ENCODE measurements at places on chromosomes 16 and 17.

DNA sequence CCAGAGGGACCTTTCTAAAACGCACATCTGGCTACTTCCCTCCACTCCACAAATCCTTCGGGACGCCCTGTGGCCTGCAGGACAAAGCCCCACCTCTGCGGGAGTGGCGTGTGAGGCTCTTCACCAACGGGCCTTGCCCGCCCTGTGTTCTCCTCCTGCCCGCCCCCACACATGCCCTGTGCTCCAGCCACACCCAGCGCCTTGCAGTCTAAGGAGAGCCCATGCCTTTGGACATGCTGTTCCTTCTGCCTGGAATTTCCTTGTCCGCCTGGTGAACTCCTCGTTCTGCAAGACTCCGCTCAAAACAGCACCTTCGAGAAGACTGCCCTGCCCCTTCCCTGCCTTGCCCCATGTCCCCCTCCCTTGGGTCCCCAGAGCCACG lies 7.4 kb downstream of the ELOB start:
- DNase-seq, result no peak

- DNase-seq, result no peak
Measured at GRCh38 chr16:80063713-80064069, 463.2 kb upstream of the MAF start.

DNA sequence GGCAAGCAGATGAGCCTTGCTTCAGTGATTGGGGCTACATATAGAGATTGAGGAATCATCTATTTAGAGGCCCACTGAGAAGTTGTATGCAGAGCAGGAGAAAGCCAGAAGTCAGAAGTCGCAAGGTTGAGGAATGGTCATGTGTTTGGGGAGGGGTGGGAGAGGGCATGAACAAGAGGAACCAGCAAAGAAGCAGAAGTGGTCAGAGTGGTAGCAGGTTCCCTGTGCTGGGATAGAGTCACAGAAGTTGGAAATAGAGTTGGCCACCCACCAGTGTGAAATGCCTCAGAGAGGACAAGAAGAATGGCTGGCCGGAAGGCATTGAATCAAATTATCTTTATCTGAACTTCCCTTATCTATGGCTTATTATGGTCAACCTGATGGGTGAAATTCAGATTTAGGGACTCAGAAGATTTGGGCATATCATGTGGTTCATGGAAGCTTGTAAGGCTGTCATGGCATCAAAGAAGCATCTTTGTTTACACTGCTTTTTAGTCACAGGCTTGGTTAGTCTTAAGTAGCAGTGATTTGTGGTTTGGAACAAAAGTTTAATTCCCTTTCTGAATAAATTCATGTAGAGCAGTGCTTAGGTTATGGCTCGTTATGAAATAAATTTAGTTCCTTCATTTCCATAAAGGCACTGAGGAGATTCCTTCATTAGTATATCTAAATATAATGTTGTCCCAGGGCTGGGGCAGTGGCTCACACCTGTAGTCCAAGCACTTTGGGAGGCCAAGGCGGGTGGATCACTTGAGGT lies 19.7 kb downstream of the MAP3K3 start:
- DNase-seq, result peak; percentile 41

DNA sequence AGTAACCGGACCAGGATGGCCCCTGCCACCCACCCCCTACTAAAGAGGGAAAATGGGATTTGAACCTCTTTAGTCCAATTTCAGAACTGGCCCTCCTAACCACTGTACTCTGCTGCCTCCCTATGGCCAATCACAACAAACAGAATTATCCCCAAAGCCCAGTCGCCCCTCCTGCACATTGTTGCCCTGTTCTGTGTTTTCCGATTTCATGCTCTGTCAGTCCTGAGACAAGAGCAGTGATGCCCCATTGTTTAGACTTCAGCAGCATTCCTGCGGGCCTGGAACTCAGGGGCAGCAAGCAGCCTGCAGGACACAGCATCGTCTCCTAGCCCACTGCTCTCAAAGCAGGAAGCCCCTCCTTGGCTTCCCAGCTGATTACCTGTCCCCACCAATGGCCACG lies 20.5 kb upstream of the KLHL11 start:
- no peak for DNase-seq

DNA sequence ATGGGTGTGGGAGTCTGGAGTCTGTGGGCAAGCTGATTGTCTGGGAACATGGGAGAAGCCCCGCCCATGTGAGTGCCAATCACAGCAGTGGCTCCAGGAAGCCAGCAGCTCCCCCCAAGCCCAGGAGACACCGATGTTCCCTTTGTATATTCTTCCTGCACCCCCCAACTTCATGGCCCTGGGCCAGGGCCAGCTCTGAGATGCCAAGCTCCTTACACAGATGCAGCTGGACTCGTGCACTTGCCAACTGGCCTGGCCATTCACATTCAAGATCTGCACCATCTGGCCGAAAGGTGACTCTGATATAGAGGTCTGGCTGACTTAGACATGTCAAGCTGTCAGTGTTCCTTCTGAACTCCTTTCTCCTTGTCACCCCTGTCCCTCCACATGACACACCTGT lies 50.5 kb downstream of the CACNG5 start:
- DNase-seq, result peak; percentile 34

DNA sequence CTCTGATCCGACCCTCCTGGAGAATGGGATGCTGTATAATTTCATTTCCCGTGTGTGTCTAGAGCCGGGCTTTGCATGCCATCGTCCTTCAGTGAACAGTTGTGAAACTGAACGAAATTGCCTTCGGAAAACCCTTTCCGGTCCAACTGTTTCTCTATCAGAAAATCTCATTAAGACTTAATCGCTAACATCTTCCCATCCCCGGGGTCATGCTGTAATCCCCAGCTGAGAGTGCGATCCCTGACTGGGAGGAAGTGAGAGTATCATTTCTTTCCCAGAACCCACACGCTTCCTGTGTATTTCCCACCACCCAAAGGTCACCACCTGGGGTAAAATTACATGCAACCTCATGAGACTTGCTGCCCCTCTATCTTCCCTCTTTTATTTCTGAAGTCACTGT lies 75.6 kb upstream of the RBFOX1 start:
- no peak for DNase-seq

- DNase-seq, result no peak
Measured at GRCh38 chr17:28925912-28926365, 23.1 kb upstream of the DHRS13 start.

- peak; percentile 62 for DNase-seq
Measured at GRCh38 chr17:78717431-78717980, 64.6 kb downstream of the CYTH1 start.

GRCh38 chr17:4549781-4550533 lies 5.2 kb downstream of the MYBBP1A start:
- DNase-seq, result peak; percentile 18

GRCh38 chr17:76940738-76941350 lies 72.6 kb downstream of the MGAT5B start:
- no peak for DNase-seq

DNA sequence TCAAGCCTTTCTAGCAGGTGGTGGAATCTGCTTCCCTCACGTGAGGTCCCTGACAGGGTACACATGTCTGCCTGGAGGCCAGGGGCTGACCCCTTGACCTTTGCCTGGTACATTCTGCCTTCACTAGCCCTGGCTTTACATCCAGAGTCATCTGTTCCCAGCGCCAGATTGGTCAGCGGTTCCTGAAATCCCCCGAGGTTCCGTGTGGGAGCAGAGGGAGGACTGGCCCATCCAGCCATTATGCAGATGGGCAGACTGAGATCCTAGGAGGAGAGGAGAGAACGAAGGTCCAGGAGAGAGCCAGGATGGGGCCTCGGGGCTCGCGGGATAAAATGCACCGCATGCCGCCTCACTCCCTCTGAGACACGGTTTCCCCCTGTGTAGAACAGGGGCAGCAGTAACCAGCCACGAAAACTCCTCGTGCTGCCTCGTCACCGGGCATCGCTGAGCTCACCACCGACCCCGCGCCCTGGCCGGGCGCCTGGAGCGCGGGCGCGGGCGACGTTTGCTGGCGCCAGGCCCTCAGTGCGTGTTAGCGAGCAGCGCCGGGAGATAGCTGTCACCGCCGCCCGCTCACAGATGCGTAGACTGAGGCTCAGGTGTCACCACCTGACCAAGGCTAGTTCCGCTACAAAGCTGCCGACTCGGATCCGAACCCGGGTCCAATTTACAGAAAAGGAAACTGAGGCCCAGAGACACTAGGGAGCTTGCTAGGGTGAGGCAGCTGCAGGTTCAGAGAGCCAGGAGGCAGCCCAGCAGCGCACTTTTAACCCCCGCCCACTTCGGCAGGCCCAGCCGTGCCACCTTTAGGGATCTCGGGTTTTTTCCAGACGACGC lies 811 bp upstream of the MAP2K3 start:
- peak; percentile 45 for DNase-seq

- no peak for DNase-seq
Measured at GRCh38 chr16:2450535-2450934, 9.4 kb upstream of the TEDC2 start.

DNA sequence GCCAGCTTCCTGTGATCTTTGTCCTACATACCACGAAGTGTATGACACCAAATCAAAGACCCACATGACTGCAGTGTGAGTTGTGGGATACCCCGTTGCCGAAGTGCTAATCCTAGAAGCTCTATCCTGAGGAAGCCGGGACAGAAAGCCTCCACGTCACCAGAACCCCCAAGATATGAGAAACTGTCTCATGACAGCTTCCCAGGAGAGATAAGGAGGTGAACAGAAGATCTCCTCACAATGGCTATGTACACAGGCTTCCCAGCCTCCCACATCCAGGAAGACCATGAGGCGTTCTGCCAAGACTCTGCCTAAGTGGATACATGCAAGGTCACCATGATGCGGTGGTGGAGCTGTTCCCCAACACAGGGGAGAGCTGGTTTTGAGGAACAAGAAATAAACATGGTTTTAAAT lies 37.1 kb downstream of the TRIM25 start:
- DNase-seq, result no peak

Data from femur (tissue), 1 donor.